ENCODE measurements at places on chromosomes 11 and 22.

DNA sequence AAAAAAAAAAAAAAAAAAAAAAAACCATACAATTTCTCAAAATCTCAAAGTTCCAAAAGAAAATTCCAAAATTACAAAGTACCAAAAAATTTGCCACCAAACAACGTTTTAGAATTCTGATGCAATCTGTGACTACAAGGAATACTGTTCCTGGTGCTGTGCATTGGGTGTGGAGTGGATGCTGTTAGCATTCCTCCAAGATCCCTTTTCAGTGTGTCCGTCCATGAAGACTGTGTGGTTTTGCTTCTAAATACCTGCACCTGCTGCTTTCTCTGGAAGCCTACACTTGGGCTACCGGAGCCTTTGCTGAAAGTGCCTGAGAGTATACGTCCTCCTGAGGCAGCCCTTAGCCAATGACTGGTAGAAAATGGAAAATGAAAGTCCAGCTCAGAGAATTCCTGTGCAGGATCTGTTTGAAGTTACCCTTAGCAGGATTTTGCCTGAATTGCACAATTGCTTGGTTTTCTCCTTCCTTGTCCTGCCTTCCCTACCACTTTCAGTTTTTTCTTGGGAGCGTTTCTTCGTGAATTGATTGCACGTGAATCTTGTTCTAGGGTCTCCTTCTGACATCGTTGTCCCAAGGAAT is 140.8 kb downstream of the TRPC6 start:
- DNase-seq, result no peak

- no peak for DNase-seq
Observed at GRCh38 chr11:107397357-107397756, 60.3 kb downstream of the CWF19L2 start.

DNA sequence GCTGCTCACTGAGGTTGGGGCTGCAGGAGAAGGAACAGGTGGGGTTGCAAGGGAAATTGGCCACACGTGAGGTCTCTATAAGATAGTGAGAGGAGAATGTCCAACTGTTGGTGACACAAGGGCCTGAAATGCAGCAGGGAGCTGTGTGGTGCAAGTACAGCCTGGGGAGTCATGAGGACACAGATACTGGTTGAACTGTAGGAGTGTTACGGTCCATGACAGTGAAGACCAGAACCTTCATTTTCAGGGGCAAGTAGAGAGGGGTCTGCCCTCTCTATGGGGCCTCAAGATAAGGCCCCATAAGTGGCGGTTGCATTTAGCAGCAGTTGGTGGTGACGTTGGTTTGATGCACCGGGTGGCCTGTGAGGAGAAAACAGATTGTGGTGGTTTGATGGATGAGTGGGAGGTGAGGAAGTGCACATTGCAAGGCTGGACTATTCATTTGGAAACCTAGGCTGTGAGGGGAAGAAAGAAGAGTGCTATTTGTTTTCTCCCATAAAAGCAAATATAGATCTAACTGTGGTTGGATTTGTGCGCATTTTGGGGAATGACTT is 39.4 kb downstream of the MICAL2 start:
- no peak for DNase-seq

- no peak for DNase-seq
Observed at GRCh38 chr11:117833401-117833891, 8.9 kb upstream of the FXYD2 start.

GRCh38 chr11:116525961-116526495 is 246.8 kb downstream of the BUD13 start:
- no peak for DNase-seq

DNA sequence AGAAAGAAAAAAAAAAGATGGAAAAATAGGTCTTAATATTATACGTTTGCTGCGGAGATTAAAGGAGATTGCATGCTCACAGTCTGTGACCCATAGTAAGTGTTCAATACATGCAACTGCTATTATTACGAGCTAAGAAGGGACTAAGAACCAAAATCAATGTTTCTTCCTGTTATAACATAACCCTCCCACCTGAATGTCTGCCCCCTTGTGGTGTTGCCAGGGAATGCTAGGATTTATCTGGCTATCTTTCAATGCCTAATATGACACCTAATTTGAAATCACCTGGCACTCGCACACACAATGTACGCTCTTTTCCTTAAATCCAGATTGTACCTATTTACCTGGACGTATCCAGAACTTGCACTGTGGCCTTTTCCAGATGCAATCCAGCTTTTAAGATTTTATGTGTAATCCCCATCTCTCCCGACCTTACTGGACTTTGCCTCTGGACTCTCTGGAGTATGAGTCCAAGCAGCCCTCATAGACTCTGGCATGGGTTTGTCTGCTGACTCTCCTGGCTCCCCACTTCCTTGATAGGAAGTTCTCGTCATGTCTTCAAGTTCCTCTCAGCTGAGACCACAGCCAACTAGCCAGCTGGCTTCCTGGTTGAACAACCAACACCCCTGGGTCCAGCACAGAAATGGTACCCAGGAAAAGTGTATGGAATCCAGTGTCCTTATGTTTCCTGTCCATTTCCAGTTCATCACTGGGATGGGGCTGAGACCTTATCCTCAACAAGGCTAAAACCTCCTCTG is 151.5 kb downstream of the CCDC34 start:
- no peak for DNase-seq

All from vagina (tissue), 2 donors.